Activated CD4-positive, alpha-beta T cell treated with anti-CD3 and anti-CD28 coated beads, Interleukin-2, amount 50 U/mL, for 1 hour (primary cell): ENCODE measurements at places on chromosomes 4 and X.

DNA sequence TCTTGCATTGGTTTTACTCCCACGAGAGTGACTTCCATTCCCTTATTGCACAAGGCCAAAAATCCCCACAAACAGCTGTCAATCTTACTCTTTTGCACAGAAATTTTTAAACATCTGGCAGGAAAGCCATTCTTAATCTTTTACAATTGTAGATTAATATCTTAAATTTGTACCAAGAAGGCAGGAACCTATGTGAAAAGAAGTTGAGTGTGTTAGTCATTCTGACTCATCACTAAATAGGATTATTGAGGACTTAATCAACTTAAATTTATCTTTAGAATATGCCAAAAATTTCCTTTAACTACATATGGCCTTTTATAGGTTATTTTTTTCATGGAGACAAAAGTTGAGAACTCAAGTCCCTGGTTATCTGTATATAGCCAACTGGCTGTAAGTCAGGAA is 49.0 kb upstream of the VEGFC start:
- no peak for DNase-seq

- no peak for DNase-seq
These were observed 542.4 kb upstream of the FAM241A start for GRCh38 chr4:111602848-111603247.

DNA sequence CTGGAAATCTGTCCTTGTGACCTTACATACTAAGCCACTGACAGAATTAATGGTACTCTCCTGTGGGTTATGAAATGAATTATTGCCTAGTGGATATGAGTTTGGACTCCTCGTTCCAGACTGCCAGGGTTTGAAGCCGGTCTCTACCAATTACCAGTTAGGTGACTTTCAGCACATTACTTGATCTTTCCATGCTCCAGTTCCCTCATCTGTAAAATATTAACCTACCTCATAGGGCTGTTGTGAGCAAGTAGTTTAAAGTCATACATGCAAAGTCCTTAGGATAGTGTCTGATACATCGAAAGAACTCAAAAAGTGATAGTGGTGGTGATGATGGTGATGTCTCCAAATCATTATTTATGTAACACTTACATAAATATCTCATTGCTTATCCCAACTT is 373.5 kb upstream of the ARX start:
- no peak for DNase-seq

DNA sequence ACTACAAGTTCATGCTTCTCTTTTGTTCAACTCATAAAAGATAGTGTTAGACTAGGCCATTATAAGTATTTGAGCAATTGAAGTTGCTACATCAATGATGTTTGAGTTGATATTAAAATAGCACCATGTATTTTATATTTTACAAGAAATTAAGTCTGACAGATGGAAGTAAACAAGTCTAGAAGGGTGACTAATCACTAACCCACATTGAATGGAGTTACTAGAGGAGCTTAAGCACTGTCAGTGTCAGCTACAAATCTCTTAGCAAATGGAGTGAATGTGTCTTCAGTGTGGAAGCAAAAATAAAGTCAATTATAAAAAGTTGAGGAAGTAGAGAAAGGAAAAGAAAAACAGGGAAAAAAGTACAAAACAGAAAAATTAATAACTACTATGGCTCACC is 592.5 kb downstream of the PCDH18 start:
- DNase-seq = no peak

GRCh38 chr4:124111922-124112321 is 600.6 kb downstream of the ANKRD50 start:
- no peak for DNase-seq

GRCh38 chr4:152090543-152090942 is 329.7 kb upstream of the GATB start:
- no peak for DNase-seq

- no peak for DNase-seq
These were observed 1085.6 kb upstream of the TENM3 start for GRCh38 chr4:181157647-181158046.

GRCh38 chrX:5528057-5528456 is 700.6 kb downstream of the NLGN4X start:
- DNase-seq = no peak

DNA sequence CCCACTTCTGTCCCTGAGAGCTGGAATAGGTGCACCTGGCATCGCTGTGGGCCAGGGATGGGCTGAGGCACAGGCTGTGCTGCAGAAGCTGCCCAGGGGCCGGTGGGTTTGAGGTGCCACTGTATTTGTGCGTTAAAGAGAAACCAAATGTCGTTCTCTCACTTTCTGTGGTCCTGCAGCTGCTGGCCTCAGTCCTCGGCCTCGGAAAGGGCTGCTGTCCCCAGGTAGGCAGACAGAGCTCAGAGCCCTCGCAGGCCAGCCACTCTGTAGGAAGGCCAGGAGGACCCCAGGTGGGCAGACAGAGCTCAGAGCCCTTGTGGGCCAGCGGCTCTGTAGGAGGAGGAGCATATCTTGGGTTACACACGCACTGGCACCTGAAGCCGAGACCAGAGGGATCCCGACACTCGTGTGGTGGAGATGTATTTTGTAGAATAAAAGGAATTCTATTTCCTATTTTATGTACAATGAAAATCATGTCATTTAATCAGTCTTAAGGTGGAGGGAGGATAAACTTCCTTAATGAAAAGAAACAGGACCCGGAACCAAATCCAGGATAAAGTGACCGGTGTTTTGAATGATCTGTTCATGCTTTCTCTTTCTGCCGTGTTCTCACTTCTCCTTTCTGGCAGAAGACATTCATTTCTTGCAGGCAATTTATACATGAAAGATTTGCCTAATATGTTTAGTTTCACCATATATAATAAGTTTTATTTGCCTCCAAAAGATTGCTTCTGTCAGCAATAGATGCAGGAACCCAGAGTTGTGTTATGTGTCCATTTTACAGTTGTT is 54.4 kb upstream of the HGFAC start:
- no peak for DNase-seq

DNA sequence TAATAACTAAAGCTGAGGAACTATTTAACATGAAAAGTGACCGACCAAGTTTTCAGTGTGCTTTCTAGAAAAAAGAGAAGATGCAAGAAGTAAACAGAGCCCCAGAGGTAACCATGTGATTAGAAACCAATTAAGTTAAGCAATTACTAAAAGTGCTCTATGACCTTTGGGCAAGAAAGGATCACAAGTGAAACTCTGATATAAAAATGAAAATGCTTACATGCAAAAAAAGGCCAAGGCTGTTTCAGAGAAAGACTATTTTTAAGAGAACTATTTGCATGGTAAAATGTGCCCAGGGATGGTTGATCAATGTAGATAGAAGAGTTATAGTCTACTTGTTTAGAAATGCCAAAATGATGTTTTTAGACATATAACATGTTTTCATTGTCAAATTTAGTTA is 22.0 kb downstream of the KLHL15 start:
- DNase-seq = no peak

GRCh38 chr4:186939766-186940165 is 216.1 kb upstream of the FAT1 start:
- no peak for DNase-seq

DNA sequence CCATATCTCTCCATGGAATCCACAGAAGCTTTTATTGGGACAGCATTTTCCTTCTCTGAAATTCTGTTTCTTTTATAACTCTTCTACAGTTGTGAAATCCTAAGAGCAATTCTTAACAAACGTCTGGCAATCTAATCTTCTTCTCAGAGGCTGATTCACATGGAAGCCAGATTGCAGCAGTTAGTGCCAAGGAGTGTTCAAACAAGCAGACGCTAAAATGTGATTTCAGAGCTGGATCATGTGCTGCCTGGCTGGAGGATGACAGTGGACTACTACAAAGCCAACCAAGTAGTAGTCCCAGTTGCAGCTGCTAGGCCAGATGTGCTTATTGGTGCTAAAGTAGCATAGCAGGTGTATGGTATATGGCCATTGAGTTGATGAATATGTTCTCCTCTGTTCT is 27.7 kb upstream of the GLRB start:
- no peak for DNase-seq

DNA sequence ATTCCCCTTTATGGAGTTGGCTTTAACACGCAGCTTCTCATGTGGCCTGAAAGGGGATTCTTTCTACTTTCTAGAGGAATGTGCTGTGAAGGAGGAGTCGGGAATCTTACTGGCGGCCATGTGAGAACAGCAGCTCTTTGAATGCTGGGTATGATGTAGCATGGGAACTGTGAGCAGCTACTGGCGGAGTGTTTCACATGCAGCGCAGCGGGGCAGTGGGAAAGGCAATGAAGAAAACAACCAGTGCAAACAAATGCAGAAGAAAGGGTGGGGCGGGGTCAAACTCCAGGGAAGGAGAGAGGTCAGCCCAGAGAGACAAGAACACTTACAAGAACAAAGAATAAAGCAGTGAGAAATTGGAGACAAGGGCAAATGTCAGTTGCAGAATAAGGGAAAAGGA is 363.8 kb upstream of the FTHL17 start:
- no peak for DNase-seq

- DNase-seq = no peak
These were observed 215.3 kb upstream of the ANXA3 start for GRCh38 chr4:78336093-78336943.

DNA sequence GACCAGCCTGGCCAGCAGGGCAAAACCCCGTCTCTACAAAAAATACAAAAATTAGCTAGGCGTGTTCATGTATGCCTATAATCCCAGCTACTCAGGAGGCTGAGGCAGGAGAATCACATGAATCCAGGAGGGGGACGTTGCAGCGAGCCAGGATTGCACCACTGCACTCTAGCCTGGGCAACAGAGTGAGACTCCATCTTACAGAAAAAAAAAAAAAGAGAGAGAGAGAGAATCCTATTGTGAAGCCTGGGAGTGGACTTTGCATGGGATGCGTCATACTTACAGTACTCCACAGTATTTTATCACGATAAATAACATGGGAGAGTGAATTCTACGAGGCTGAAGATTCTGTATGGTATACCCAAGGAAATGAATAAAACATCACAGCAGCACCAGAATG is 139.6 kb downstream of the AASDH start:
- DNase-seq = no peak

- no peak for DNase-seq
These were observed 29.4 kb upstream of the KIAA0232 start for GRCh38 chr4:6753103-6753560.

DNA sequence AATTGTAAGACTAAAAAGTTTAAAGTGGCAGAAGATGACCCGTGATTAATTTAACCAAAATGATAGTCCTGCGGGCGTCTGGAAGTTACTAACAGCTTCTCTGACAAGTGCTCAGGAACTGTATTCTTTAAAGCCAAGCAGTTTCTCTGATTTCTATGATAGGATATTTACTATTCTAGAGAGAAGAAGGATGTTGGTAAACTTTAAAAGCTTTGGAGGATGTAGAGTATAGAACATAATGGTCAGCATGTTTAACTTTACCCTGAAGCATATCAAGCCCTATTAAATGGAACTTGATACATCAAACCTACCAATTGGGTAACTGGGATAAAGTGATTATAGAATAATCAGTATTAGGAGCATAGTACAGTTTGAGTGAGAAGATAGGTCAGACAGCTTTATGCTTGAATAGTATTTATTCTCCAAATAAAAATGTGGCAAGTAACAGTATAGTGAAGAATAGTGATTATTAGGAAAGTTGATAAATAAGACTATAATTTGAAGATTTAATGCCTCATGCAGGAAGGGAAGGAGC is 1.8 kb downstream of the STIM2 start:
- no peak for DNase-seq

DNA sequence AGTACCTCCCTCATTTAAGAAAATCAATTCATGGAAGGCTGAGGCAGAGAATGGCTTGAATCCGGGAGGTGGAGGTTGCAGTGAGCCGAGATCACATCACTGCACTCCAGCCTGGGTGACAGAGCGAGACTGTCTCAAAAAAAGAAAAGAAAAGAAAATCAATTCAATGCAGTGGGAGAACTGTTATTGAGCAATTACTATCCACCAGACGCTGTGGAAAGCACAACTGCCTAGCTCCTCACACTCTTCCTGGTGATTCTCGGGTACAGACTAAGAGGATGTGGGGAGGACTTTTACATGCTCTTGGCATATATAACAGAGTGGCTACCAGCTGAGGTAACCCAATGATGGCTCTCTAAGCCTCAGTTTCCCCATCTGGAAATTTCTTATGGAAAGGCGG is 2.7 kb upstream of the TMSB4X start:
- DNase-seq = no peak

GRCh38 chr4:90792696-90793095 is 665.5 kb downstream of the CCSER1 start:
- DNase-seq = no peak

GRCh38 chr4:953574-953915 is 19.8 kb downstream of the DGKQ start:
- no peak for DNase-seq

DNA sequence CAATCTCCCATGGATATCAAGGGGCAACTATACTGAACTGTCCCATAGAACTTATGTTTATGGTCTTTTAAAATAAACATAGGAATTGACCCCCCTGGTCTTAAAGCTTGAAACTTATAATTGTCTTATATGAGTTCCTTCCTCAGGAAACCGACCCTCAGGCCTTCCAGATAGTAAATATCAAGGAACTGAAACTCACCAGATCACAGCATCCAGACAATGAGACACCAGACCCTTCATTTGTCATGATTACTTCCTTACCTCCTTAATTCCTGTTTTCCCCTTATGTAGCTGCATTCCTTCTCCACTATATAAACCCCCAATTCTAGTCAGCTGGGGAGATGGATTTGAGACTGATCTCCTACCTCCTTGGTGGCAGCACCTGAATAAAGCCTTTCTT is 94.8 kb upstream of the GRPR start:
- DNase-seq = no peak

GRCh38 chr4:142565771-142566170 is 280.3 kb downstream of the INPP4B start:
- no peak for DNase-seq

GRCh38 chr4:155047755-155048154 is 160.7 kb upstream of the NPY2R start:
- DNase-seq = no peak

DNA sequence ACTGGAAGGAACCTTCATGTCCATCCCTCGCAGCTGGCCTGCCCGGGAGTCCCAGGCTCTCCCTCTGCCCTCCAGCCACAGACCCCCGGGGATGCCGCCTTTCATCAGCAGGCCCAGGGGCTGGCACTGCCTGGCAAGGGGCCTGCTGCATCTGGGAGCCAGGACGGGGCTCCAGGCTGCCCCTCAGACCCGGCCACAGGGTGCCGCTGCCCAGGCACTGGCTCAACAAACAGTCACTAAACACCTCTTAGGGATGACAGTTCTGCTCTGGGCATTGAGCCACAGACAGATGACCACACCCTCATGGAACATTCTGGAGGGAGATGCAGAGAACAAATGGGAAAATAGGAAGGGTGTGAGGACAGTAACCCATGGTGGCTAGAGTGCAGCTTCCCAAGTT is 109.3 kb downstream of the HMX1 start:
- no peak for DNase-seq

GRCh38 chrX:11733614-11734013 is 24.4 kb upstream of the MSL3 start:
- no peak for DNase-seq

GRCh38 chrX:45571453-45571852 is 370.8 kb upstream of the DIPK2B start:
- DNase-seq = no peak
